ENCODE measurements at places on chromosomes 7 and 10.

- DNase-seq: no peak
These were observed 17.9 kb upstream of the NEUROD6 start for GRCh38 chr7:31358467-31358866.

- DNase-seq: no peak
These were observed 9.0 kb downstream of the MTURN start for GRCh38 chr7:30143748-30144251.

DNA sequence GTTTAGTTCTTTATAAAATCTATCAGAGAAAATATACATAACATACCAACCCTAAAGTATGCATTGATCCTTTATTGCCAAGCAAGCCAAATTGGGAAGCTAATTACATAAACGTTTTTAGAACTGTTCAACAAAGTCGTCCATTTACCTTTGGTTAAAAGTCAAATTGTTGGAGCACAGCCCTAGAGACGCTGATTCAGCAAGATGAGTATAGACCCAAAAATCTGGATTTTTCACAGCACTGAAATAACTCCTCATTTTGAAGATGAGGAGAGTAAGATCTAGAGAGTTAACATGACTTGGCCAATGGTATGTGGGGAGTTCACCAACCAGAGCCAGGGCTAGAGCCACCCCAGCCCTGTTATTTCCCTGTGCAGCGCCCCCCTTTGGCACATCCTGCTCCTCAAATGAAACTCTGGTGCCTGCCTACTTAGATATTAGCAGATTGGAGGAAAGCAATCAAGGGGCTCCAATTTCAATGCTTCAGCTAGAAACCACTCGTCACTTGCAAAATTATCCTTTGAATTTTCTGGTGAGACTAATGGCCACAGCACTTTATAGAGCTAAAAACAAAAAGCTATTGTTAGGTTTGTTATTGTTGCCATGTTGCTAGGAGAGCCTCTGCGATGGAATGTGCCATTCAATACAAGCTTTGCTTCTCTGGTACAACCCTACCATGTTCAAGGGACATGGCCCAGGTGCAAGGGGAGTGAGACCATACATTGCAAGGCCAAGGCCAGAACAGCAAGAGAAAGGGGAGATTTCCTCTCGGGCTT is 132.6 kb upstream of the ZEB1 start:
- no peak for DNase-seq

GRCh38 chr7:80114159-80114558 is 20.5 kb upstream of the GNAI1 start:
- no peak for DNase-seq

DNA sequence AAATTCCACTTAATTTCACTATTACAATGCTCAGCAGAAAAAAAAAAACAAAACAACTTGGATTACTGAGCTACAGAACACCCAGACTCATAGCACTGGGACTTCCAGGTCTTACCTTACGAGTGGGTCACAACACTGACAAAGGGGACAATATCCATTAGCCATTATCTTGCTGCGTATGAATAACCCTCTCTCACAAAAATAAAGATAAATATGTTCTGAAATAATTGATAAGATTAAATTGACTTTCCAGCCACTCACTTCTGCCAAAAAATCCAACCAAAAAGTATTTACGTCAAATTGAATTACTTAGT is 128.7 kb downstream of the PKD1L1 start:
- no peak for DNase-seq

- no peak for DNase-seq
These were observed 126.5 kb downstream of the MYL10 start for GRCh38 chr7:101502466-101503098.

- no peak for DNase-seq
These were observed 7.8 kb upstream of the GPR22 start for GRCh38 chr7:107461938-107462533.

- no peak for DNase-seq
These were observed 920 bp downstream of the PRLHR start for GRCh38 chr10:118594392-118595063.

DNA sequence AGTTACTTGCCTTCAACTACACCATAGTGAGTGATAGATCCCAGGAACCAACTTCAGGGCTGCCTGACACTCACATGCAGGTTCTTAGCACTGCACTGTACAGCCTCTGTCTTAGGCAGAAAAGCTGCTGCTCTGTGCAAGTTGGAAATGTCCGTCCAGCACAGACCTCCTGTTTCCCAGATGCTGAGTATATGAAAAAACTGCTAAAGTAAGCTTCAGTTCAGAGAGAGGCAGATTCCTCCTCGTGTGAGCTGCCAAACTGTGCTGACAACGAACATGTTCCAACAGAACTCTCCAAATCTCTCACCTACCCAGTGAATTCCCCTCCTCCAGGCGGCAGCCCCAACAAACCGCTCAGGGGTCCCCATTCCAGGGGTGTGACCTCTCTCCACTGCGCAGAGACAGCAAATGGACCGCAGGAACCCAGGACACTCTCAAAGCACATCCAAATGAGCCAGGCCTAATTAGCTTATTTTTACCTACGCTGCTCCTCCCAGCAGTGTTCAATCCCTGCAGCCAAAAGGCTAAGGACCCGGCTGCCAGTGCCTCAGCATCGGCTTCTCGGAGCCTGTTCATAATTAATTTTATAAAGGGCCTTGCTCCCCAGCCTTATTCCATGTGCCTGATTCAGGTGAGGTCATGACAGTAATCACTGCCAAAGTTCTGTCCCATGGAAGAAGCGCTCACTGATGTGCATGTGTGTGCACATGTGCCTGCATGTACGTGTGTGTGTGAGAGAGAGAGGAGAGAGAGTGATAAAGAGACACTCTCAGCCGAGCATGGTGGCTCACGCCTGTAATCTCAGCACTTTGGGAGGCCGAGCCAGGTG is 159.5 kb upstream of the AUTS2 start:
- DNase-seq: no peak

DNA sequence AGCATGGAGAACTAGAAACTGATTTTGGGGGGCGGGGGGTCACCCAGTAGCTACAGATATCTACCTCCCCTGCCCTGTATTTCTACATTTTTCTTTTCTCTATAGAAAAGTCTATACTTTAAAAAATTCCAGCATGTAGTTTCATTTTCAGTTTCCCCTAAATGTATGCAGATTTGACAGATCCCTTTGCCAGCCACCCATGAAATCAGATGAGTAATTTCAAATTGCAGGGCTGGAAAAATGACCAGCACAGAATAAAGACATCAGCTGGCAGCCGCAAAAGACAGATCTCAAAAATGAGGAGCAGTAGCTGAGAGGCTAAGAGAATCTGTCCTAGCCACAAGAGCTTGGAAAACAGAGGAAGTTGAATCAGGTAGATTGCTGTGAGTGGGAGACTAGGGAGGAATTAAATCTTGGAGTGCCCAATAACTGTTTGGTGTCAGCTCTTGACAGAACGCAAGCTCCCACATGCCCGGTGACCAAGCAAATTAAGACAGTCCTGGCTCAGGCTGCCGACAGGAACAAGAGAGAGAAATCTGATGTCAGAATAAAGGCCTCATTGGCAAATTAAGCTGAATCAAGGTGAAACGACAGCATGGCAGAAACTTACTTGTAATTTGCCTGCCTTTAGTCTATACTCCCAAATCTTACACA is 24.5 kb downstream of the ADRB1 start:
- DNase-seq: no peak

DNA sequence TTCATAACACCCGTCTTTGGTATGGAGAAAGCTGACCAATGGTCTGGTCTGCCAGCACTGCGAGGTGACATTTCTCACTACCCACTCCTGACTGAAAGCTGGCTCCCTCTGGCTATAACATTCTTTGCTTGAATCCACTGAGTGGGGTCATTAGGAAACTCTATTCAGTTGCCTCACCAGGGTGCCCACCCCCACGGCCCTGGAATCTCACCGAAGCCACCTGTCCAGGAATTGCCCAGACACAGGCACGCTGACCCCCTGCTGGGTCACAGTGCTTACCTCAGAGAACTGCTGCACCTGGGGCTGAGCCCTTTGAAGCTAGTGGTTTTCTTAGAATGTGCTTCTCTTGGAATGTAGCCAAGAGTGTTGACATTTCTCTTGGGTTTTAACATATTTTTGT is 28.6 kb downstream of the HECW1 start:
- no peak for DNase-seq

DNA sequence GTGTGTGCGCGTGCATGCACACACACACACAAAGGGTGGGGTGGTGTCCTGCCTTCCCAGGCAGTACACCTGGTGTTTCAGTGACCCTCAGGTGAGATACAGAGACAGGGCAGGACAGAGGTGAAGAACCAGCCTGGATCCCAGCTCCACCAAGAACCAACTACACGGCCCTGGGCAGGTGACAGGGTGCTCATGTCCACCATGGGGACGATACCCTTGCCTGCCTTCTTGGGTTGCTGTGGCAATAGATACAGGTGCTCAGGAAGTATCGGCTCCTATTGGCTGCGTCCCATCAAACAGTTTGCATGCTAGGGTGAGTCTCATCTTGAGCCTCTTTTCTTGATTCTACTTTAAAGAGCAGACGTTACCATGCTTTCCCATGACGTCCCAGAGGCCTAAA is 33.7 kb upstream of the CXCL12 start:
- DNase-seq: no peak

DNA sequence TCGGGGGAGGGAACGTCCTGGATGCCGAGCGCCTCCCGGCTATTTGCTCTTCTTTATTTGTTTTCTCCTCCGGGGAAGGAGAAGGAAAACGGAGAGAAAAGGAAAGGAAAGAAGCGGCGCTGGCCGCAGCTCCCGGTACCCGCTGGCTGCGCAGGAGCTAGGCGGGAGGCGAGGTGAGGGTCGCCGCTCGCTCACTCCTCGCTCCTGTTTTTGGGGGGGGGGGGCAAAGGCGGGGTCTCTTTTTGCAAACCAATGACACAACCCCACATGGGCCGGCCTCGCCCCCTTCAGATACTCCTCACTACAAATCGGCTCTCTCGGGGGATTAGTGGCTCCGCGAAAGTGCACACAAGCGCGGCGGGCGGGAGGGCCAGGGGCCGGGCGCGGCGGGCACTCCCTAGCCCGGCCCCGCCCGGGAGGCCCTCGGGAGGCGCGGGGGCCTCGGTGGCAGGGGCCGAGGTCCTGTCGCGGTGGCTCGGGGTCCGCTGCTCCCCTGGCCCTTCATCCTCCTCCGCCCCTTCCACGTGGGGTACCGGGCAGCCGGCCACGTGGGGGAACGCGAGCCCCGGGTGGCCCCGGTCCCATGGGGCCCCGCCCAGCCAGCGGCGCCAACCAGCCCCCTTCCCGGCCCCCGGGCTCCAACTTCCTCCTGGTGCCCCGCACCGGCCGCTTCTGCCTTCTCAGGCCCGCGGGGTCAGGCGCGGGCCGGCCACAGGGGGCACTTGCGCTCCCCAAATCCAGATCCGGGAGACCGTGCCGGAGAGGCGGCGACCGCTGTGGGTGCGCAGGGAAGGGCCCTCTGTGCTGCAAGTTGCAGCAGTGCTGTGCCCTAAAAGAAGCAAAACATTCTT is 718 bp upstream of the CTBP2 start:
- no peak for DNase-seq

GRCh38 chr7:69868921-69869320 is 270.6 kb downstream of the AUTS2 start:
- no peak for DNase-seq

GRCh38 chr10:77398986-77399755 is 238.4 kb downstream of the KCNMA1 start:
- no peak for DNase-seq

DNA sequence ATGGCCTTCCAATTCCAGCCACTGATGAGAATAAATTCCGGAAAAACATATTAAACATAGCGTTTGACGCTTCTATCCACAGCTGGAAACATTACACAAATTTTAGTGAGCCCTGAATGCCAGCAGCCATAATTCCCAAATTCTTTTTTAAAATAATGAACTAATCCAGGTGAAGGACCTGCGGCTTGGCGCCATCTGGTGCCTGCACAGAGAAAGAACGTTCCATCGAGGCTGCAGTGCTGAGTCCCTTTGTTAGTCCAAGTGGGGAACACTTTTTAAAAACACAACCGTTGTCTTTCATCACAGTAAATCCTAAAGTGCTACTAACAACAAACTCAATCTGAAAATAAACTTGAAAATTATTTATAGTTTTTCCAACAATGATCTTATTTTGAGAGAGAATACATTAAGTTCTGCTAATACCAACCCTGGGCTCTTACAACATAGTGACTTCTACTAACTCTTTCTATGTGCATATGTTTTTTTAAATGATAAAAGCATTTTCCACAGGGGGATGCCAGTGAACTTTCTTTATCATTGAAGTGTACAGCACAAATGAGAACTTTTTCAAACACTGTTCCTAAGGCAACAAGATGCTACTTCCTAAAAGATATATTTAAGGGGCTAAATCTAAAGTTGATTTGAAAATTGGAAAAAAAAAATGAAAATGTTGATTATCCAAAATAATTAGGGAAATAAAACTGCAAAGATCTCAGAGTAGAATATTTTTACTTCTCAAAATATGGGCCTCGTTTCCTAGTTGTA is 166.9 kb upstream of the RNF32 start:
- no peak for DNase-seq

DNA sequence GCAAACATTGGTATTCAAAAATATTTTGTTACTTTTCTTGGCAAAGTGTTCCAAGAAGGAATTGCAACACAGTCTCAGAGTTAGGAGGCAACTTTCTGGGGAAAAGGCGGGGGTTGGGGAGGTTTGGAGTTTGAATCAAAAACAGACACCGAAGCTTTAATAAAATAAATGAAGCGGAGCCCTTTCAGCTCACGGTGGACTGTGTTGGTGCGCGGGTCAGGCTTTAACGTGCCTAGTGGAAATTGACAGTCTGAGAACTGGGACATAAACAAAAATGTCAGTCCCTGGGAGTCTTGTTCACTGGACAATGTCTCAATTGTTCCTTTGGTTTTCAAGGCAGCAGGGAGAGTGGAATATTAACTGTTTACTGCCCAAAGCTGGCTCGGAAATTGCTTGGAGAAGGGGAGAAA is 109.3 kb downstream of the TCF7L2 start:
- no peak for DNase-seq

DNA sequence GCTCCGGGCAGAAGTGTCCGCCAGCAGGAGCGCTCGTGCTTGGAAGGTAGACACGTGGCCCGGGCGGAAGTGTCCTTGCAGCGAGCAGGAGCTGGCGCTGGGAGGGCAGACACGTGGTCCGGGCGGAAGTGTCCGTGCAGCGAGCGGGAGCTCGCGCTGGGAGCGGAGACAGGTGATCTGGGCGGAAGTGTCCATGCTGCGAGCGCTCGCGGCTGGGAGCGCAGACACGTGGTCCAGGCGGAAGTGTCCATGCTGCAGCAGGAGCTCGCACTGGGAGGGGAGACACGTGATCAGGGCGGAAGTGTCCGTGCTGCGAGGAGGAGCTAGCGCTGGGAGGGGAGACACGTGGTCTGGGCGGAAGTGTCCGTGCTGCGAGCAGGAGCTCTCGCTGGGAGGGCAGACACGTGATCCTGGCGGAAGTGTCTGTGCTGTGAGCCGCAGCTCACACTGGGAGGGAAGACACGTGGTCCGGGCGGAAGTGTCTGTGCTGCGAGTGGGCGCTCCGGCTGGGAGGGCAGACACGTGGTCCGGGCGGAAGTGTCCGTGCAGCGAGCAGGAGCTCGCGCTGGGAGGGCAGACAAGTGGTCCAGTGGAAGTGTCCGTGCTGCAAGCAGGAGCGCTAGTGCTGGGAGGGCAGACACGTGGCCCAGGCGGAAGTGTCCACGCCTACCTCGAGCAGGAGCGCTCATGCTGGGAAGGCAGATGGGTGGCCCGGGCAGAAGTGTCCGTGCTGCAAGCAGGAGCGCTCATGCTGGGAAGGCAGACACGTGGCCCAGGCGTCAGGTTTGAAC is 41.1 kb upstream of the PRKAR1B start:
- no peak for DNase-seq
